Activated CD4-positive, alpha-beta T cell treated with anti-CD3 and anti-CD28 coated beads, Interleukin-2, Interleukin-4, amounts not matched to agents 100 ng/mL and 50 ng/mL, durations not matched to agents 16 hours and 8 hours (primary cell): ENCODE measurements at places on chromosomes 2 and 18.

DNA sequence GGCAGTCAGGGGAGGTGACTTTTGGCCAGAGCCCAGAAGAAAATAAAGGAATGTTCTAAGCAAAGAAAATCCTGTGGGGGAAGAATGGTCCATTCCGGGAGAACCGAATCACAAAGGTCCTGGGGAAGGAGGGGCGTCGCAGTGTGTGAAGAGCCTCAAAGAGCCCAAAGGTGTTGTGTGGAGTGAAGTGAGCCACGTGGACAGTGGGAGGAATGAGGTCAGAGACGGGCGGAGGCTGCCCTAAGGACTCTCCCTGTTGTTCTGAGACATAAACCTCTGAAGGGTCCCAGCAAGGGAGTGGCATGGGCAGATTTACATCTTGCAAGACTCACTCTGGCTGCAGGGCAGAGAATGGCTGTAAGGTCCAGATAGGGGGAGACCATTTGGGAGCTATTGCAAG lies 91.3 kb upstream of the SEC11C start:
- DNase-seq: no peak

DNA sequence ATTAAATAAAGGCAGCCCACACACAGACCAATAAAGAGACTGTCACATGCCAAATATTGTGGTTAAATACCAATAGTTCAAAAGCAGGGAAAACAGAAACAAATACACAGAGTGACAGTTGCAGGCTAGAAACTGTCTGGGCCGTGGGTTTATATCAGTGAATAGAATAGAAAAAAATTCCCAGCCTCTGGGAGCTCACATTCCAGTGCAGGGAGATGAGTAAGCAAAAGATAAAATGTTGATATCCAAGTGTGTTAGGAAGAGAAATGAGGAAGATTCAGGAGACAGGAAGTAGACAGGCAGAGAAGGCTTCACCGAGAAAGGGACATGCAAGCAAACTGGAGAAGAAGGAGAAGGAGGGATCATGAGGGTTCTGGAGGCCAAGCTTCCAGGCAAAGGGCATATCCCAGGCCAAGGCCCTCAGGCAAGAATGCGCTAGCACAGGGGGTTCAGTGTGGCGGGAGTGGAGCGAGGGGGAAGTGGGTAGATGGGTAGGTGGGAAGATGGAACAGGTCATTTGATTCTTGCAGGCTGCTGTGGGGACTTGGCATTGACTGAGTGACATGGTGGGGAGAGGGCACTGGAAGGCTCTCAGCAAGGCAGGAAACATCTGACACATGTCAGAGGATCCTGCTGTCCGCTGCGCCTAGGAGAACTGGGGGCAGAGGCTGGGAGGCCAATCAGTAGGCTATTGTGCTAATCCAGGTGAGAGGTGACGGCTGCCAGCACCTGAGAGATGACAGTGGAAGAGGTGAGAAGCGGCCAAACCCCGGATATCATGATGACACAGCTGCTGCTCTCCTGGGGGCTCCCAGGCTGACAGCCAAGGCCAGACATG lies 89.2 kb downstream of the ZBTB7C start:
- no peak for DNase-seq

DNA sequence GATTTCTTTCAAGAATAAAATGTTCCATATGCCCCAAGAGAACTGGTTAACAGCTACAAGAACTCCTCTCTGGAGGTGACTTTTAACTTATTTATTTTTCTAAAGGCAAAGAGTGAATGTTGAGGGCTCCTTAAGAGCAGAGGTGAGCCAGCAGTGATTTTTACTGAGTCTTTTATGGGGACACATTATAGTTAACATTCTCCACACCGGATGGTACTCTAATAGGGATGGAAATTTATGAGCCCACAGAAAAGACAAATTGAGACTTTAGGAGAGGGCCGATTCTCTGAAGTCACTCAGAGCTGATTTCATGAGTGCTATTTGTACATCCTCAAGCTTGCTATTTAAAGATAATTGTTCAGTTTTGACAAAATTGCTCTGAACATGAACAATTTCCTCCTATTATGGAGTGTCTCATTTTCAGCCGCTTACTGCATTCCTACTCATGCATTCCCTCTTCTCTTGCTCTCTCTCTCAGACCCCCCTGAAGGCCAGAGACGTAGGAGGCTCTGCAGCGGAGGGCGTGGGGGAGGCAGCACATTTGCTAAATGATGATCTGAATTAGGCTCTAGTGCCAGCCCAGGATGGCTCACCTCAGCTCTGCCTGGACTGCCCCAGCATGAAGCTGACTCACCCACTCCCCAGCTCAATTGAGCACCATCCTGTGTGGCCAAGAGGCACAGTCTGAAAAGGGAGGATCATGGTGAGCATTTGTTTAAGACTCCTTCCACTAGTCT lies 5.9 kb upstream of the RPL37A start:
- DNase-seq: no peak

DNA sequence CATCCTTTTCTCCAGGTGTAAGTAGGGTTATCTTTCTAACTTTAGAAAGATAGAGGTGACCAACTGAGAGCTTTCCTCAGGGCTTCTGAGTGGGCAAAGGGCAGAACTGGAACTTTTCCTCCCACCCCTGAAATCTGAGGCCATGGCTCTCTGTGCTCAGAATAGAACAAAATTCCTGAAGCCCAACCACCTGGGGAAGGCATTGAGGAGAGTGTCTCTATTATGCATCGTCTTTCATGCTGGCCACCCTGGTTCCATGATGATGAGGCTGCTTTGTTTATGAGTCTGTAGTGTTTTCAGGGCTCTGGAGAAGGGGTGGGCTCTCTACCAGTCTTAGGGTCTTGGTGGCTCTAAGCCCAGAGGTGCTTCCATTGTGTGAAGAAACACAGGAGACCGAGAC lies 30.7 kb upstream of the IL1R1 start:
- DNase-seq: no peak

DNA sequence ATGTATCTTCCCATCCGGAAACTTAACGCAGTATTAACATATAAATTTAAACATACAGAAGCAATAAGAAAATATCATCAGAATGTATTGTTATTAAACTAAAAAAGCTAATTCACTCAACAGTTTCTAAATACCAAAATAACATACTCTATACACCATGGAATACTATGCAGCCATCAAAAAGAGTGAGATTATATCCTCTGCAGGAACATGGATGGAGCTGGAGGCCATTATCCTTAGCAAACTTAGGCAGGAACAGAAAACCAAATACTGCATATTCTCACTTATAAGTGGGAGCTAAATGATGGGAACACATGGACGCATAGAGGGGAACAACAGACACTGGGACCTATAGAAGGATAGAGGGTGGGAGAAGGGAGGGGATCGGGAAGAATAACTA lies 127.1 kb downstream of the CD226 start:
- no peak for DNase-seq

DNA sequence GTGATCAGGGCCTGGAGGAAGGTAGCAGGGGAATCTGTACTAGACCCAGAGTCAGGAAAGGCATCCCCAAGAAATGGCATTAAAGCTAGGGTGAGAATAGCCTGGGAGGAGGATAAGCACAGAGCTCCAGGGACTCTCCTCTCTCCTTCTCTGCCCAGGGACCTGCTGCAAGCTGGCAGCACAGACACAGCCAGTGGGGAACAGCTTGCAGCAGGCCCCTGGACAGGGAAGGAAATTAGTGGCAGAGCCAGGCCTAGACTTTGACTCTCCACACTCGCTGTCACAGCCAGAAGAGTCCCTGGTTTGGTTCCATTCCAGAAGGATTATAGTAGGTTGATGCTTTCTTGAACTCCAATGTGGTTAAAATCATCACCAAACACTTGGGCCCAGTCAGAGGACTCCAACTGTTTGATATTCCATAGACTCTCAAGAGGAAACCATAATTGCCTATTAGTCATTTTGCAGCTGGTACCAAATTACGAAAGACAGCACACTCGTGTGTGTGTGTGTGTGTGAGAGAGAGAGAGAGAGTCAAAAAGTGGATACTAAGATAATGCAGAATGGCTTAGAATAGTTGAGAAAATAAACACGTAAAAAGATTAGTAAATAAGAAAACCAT lies 95.5 kb upstream of the ATP8B1 start:
- DNase-seq: no peak

- no peak for DNase-seq
These were observed 1950.8 kb upstream of the PIK3C3 start for GRCh38 chr18:40004246-40004645.

DNA sequence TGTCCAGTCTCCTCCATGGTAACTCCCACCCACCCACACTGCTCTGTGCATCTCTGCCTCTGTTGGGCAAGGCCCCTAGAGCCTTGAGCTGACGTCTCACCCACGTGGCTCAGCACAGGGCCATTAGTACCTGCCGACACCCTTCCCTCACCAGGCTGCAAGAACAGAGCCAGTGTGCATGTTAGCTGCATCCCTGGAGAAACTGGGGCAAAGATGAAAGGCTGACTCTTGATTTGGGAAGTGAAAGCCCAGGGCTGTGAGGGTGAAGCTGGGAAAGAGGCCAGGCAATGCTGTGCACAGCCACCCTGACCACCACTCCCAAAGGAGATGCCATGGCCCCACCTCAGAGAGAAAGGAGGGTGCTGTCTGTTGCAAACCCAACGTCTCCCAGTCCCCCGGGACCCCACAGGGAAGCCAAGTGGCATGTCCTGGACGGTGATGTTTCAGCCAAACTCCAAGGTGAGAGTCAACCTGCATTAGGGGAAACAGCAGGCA lies 20.0 kb upstream of the HPCAL1 start:
- DNase-seq: no peak

GRCh38 chr2:224392545-224392944 lies 9.4 kb downstream of the FAM124B start:
- no peak for DNase-seq

DNA sequence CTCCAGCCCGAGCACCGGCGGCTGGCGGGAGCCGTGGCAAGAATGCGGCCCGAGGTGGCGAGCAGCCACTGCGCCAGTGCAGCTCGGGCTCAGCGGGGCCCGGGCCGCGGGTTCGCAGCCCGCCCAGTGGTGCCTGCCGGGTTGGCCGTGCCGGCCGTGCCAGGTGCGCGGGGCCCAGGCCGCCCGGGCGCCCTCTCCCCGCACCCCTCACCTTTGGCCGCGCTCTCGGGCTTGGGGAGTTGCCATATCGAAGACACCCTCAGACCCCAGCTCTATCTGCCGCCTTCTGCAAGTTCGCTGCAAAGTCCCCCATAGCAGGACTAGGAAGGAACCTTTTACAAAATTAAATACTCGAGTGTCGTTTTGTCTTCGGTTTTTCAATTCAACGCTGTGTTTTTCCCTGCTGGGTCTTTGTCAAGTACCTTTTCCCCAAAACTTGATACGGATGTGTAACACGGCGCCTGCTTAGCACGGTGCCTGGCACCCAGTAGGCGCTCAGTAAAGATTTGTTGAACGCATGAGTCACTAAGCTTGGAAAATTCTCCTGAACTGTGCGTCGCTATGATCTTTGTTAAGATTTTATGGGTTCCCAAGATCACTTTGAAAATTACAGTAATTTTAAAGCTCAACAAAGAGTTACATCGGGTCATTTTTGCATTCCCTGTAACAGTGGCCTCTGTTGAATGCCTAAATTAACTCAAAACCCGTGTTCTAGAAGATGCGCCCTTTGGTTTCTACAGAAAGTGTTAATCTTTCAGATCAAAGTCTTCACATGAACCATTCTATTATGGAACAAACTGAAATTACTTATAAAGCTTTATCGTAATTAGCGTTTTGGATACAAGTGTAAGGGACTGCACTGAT lies 750 bp downstream of the STRADB start:
- DNase-seq: no peak
